M059J (cell line): ENCODE measurements at places on chromosomes 5 and 9. TPM values are rescaled to one million over a fixed set of nuclear protein-coding genes. Genes with fewer than 3 reads are reported as not detected.

GRCh38 chr9:134618833-134619447 lies 22.7 kb upstream of the COL5A1 start:
- no peak for DNase-seq

Gene DRD1
- total RNA-seq, result 0.12 and 0.57 TPM in 2 replicates

DNA sequence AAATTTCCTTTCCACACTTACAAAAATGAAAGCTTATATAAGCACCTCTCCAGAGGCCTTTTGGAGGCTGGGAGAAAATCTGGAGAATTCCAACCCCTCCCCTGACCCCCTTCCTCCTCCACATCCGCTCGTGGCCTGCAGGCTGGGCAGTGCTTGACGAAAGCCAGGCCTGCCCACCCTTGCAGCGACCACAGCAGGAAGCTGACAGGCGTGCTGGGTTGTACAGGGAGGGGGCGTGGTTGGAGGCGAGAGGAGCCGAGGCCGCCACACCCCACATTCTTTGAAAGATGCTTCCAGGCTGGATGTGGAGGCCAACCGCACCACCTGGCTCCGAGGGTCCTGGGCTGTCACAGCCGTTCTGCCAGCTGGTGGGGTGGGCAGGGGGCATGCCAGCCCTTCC lies 47.8 kb upstream of the IER5L start:
- peak; percentile 50 for DNase-seq

DNA sequence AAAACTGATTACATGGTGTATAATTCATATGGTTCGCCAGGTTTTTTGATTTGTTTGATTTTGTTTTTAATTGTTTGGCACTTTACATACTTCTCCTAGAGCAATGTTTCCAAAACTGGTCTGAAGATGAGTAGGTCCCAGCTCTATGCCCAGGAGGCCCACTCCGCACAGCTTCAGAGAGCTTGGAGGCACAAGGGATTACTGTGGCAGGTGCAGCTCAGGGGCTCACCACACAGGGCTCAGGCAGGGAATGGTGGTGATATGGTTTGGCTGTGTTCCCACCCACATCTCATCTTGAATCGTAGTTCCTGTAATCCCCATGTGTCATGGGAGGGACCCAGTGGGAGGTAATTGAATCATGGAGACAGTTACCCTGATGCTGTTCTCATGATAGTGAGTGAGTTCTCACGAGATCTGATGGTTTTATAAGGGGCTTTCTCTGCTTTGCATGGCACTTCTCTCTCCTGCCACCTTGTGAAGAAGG lies 296.6 kb downstream of the MED10 start:
- DNase-seq, result no peak

Gene ORM1
- 0.57 TPM in 1 of 2 replicates, not detected in the other for total RNA-seq

Gene CDH9
- total RNA-seq, result not detected in 2 replicates

Gene C9orf153
- total RNA-seq, result not detected in 2 replicates

DNA sequence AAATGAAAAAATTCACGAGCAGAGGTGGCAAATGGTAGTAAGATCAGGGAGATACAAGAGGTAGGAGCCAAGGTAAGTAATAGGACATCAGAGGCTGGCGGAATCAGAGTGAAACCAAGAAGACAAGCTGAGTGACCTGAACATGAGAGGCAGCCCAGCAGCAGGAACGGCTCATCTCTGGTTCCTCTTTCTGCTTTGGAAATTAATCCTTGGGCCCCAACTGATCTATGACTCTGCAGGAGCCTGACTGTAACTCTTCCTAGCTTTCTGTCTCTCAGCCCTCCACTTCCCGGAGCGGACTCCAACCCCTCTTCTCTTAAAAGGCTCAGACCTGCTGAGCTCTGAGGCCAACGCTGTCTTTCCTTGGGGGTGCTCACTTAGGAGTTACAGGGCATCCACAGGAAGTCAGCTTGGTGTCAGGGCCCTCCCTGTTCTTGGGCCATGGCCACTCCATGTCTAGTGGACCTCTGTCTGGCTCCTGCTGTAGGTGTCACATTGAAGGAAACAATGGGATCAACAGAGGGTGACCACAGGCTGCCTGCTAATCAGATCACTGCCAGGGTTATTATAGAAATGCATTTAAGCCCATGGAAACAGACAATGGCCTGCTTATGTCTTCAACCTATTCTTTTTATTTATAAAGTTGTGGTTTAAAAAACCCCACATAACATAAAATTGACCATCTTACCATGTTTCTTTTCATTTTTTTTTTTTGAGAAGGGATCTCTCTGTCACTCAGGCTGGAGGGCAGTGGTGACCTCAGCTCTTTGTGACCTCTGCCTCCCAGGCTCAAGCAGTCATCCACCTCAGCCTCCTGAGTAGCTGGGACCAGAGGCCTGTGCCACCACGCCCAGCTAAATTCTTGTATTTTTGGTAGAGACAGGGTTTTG lies 22.5 kb upstream of the SHB start:
- DNase-seq, result no peak

- DNase-seq, result no peak
These were observed 102.2 kb downstream of the KLF4 start for GRCh38 chr9:107387409-107387808.

DNA sequence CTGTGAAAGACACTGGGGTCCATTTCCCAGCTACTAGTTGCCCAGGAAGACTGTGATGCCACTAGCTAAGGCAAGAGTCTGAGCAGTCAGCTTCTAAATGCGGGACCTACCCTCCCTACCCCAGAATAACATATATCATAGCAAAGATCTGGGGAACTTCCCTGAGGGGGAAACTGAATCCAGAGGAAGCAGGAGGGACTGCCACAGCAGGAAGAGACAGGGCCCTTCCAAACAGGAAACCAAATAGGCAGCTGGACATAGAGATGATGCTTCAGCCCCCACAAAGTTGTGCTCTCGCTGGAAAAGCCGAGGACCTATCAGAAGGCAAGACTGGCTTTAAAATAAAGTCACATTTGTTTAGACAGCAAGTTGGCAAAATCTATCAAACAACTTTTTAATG lies 51.1 kb downstream of the KLHL3 start:
- DNase-seq, result no peak

Gene INSL4
- total RNA-seq, result not detected in 2 replicates

GRCh38 chr9:37917801-37918664 lies 14.1 kb upstream of the SLC25A51 start:
- no peak for DNase-seq

- DNase-seq, result no peak
These were observed 1185.5 kb upstream of the CDH18 start for GRCh38 chr5:21173526-21173925.

- DNase-seq, result no peak
These were observed 87.3 kb downstream of the HSD17B3 start for GRCh38 chr9:96214635-96215034.

Gene NMUR2
- total RNA-seq, result not detected in 2 replicates

- peak; percentile 88 for DNase-seq
These were observed 86.7 kb upstream of the PCA3 start for GRCh38 chr9:76677481-76678055.

DNA sequence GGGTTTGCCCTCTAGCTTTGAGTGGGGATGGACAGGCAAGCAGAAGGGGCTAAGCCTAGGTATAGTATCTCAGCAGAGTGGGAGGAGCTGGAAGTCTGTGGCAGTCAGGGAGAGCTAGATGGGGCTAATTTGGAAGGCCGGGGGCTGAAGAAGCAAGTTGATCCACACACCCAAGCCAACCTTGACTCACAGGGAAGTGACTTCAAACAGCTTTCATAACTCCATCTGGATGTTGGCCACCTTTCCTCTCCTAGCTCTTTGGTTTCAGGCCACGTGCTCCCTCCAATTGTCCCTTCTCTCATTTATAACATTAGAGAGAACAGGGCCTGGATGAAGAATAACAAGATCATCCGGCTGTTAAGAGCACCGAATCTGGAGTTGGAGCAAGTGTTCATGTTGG lies 36.8 kb downstream of the EGR1 start:
- DNase-seq, result no peak

- no peak for DNase-seq
These were observed 26.9 kb upstream of the SYK start for GRCh38 chr9:90774682-90775081.

DNA sequence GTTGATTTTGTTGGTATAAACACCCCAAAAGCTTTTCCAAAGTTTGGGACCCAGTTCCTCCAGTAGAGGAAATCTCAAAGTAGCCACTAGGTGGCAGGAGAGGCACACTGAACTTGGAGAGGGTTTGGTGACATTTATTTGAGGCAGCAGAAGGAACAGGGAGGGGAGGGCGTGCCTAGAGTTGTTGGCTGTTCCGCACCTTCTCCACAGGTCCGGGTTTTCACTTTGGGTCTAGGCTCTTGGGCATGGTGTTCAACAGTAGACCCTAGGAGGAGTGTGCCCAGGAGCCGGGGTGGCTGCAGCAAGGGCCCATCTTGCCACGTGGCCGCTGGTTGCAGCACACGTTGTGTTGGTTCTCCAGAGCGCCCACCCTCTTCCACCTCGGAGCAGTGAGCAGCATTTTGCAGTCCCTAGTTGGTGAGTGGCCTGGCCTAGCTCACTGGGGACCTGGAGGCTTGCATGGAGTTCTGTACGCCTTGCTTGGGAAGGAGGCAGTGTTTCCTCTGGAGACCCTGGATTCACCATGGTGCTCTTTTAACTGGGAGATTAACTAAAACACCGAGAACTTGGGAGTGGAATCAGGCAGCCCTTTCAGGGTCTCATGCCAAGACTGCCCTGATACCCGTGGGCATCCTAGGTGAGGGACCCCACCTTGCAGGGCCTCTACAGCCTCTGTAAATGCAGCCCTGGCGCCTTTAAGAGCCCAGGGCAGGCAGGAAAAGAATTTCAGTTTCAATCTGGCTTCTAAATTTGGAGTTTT lies 28.2 kb downstream of the PTPA start:
- DNase-seq, result peak; percentile 93

GRCh38 chr9:89450213-89450612 lies 47.7 kb downstream of the SEMA4D start:
- DNase-seq, result no peak

DNA sequence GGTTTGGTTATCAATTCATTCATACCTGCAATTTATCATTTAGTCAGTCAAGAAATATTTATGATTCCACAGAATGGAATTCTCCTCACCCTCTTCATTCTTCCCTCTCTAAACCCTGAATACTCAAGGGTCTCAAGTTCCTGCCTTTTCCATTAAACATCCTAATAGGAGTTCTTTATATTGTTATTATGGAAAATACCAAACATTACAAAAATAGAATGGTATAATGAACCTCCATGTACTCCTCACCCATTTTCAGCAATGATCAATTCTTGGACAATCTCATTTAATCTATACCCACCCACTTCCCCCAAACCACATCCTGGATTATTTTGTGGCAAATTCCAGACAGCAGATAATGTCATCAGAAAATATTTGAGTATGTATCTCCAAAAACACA lies 74.5 kb downstream of the ADAMTS12 start:
- peak; percentile 29 for DNase-seq

Gene PDZD2
- 2.9 and 7.1 TPM in 2 replicates for total RNA-seq

GRCh38 chr5:88681211-88681803 lies 201.7 kb downstream of the MEF2C start:
- peak; percentile 41 for DNase-seq

GRCh38 chr5:163379298-163380155 lies 57.9 kb upstream of the CCNG1 start:
- peak; percentile 79 for DNase-seq

DNA sequence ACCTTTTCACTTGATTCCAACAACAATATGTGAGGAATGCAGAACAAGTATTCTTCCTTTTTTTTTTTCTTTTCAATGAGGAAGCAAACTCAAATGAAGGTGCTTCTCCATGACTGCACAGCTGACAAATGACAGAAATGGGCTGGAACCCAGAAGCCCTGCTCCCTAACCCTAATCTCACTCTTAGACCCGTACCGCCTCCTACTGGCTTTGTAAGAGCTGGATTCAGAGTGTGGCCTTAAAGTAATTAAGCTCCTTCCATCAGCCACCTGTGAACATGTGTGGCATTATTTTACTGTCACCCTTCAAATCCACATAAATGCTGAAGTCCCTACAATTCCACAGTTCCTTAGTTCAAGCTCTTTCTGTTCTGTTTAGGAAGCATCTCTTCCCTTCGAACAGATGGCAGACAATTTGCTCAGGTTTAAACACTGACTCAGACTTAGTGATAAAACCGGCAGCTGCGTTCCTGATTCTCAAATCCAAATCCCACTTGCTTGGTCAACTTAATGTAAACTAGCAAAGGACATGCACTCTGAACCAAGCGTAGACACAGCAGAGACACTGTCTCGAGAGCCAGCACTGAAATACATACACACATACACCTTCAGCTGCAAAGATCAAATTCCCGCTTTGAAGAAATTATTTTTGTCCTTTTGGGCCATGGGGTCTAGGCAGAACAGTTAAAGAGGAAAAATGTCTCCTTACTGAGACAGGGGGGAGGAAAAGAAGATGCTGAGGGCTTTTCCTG lies 316.7 kb upstream of the TLE4 start:
- DNase-seq, result peak; percentile 69

Gene FOXD4L6
- not detected in 2 replicates for total RNA-seq

Gene EDIL3
- 73.0 and 109 TPM in 2 replicates for total RNA-seq

Gene CXCL14
- total RNA-seq, result 0.62 TPM in 1 of 2 replicates, not detected in the other

Gene IL5
- not detected in 2 replicates for total RNA-seq

GRCh38 chr9:79623799-79624721 lies 52.3 kb downstream of the TLE4 start:
- DNase-seq, result peak; percentile 61

- DNase-seq, result peak; percentile 4
These were observed 308.1 kb downstream of the LRRC70 start for GRCh38 chr5:62886603-62887315.

DNA sequence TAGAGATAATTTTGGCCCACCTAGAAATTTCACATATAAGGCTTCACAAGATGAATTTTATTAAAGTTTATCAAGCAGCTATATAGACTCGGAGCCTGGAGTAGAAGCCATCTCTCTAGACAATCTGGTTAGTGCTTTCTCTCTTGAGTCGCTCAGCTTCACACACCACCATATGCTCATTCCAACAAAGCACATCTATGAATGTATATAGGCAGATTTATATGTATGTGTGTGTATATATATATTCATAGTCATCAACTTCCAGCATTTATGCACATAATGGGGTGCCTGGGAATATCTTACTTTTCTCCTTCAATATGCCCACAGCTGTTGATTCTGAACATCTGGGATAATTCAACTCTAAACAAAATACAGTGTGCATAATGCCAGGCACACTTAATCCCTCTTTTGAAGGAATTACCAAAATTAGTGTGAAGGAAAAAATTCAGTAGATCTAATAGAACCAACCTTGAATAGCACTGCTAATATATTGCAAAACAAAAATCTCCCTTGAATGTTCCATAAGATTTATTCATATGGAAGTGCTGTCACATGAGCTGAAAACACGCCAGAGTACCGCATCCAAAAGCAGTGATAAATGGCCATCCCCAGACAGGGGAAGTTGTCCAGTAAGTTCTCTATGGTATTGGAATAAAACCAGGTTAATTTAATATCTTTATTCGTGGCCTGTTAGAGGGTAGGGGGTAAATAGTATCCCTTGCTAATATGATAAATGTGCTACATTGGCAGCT lies 56.0 kb upstream of the MOCS2 start:
- DNase-seq, result no peak

GRCh38 chr5:80704221-80704620 lies 49.4 kb upstream of the DHFR start:
- peak; percentile 3 for DNase-seq
